Mesothelial cell of epicardium (in vitro differentiated cells): ENCODE measurements at places on chromosomes 6 and 20.

GRCh38 chr20:47118206-47118605 lies 223.6 kb downstream of the EYA2 start:
- DNase-seq: no peak

DNA sequence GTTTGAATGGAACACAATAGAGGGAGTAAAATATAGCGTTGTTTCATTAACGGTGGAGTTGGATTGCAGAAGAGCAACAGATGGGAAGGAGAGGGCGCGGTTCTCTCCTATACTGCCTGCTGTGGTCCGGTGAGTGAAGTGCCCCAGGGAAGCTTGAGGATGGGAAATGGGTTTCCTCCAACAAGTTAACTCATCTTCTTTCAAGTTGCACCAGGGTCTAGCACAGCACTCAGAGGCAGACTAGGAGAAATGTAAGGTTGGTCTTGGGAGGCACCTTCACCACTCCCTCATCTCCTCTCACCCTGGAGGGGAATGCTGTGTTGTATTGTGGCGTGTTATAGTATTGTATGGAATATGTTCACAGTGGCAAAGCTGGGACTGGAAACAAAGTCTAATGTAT lies 96.9 kb upstream of the SLC24A3 start:
- no peak for DNase-seq

- DNase-seq: no peak
These were observed 1.1 kb upstream of the PSMB8 start for GRCh38 chr6:32844839-32845383.

DNA sequence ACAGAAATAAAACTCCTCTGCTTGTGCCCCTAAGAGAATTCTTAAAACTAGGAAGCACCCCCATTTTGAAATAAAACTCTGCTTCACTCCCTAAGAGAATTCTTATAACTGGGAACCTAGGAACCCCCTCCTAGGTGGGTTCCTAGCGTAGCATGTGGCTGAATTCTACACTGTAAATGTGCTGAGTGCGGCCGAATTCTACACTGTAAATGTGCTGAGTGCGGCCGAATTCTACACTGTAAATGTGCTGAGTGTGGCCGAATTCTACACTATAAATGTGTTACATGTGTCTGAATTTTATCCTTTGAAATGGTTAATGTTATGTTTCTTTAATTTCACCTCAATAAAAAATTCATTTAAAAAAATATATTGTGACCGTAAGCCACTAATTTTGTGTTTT lies 79.3 kb downstream of the PSMB1 start:
- no peak for DNase-seq

DNA sequence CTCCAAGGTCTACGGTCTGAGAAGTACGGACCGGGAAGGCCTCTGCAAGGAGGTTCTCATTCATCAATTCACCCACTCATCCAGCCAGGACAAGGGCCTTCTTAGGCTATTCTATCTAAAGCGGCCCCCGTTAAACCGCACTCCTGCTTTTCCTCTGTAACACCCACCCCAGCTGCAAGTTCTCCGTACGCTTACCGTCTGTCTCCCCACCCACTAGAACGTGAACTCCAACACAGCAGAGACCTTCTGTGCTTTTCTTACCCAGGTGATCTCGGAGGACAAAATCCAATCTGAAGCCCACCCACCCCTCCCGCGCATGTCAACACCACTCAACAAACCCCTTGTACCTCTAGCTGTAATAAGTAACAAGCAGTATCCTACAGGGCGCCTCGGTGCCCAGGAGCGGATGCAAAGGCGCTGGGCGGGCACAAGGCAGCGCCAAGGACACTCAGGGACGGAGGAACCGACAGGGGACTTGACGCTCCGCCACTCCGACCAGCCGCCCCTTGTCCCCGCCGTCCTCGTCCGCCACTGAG lies 351 bp downstream of the AURKA start:
- no peak for DNase-seq

GRCh38 chr6:40807484-40807883 lies 220.3 kb upstream of the LRFN2 start:
- no peak for DNase-seq

- DNase-seq: no peak
These were observed 108.6 kb upstream of the EYA4 start for GRCh38 chr6:133132466-133132971.

GRCh38 chr20:8540466-8540865 lies 408.4 kb downstream of the PLCB1 start:
- no peak for DNase-seq

GRCh38 chr6:14974792-14975470 lies 270.9 kb upstream of the JARID2 start:
- DNase-seq: no peak

- DNase-seq: no peak
These were observed at the start of gene EPB41L1 for GRCh38 chr20:36154700-36155628. TSS of gene EPB41L1 (plus strand) at chr20:36154740. CDS start at chr20:36173778, 19,038 bp downstream.

DNA sequence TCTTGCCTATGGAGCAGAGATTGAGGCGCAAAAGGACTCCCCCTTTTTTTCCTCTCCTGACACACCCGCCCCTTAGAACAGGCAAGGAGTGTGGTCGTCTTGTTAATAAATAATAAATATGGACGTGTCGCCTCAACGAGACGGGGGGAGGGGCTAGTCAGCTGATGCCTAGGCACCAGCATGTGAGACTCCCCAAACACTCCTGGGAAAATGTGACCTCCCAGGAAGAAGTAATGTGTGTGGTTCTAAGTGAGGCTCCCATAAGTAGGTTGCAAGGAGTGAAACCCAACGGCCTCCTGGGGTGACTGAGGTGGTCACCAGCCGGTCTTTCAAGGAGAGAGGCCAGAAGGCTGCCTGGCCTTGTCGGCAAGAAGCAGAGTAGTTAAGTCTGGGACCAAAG lies 1.1 kb upstream of the FAXC start:
- DNase-seq: no peak

GRCh38 chr6:210778-211374 lies 81.4 kb upstream of the DUSP22 start:
- DNase-seq: no peak

DNA sequence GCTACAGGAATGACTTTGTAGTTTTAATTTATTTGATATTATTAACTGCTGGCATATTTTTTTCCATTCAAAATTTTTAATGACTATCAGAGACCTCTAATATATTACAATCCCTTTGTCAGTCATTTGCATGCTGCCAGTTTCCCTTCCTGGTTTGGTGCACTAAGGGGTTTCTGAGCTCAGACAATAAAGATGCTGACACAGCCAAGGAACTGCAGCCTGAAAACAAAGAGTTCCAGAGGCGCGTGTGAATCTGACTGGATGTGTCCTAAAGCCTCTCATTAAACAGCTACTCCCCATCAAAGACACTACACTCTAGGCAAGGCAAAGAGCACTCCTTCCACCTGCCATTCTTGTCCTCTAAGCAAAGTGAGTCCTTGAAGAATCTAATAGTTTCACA lies 116.8 kb upstream of the DST start:
- DNase-seq: no peak

- no peak for DNase-seq
These were observed 46.3 kb upstream of the FABP7 start for GRCh38 chr6:122733259-122733658.

- DNase-seq: no peak
These were observed 17.7 kb downstream of the OR2A4 start for GRCh38 chr6:131683479-131683878.

DNA sequence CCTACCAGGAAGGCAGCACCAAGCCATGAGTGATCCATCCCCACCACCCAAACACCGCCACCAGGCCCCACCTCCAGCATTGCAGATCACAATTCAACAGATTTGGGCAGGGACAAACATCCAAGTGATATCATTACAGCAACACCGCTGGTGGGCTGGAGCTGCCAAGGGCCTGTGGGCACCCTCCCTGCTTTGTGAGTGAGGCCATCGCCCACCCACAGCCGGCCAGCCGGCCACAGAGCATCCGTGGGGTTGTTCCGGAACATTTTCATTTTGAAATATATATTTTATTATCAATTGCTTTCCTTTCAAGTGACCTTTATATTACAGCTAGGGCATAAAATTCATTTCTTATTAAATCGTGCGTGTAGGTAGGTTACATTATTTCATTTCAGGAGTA lies 286.0 kb upstream of the CDH4 start:
- no peak for DNase-seq

DNA sequence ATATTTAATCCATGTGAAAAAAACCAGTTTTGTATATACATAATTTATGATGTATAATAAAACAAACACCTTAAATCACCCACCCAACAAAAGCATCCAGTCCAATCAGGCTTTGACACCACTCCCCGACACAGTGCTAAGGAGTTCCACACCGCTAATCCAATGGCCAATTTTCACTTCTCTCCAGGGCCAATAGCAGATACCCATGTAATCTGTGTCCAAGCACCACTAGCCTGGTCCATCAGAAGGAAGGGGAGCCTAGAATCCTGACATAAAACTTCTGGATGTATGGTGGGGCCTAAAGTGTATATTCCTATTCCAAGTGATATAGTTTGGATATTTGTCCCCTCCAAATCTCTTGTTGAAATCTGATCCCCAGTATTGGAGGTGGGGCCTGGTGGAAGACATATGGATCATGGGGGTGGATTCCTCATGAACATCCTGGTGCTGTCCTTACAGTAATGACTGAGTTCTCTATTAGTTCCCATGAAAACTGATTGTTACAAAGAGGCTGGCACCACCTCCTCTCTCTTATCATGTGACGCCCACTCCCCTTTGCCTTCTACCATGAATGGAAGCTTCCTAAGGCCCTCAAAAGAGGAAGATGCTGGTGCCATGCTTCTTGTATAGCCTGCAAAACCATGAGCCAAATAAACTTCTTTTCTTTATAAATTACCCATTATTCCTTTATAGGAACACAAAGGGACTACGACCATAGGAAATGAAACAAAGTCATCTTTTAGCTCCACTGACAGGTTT lies 20.8 kb downstream of the RALGAPA2 start:
- DNase-seq: no peak

GRCh38 chr20:44233436-44234016 lies 13.6 kb upstream of the GDAP1L1 start:
- no peak for DNase-seq

DNA sequence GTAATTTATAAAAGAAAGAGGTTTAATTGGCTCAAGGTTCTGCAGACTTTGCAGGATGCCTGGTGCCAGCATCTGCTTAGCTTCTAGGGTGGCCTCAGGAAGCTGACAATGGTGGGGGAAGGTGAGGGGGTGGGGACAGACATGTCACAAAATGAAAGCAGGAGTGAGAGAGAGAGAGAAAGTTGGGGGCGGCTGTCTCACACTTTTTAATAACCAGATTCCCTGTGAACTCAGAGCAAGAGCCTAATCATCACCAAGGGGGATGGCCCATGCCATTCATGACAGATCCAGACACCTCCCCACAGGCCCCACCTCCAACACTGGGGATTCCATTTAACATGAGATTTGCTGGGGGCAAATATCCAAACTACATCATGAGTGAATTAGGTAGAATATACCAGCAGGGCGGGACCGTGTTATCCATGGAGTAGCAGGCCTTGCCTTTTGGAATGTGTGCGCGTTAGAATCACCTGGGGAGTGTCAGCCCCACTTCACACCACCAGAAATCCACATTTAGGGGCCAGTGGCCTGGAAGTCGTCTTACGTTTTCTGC lies 258.8 kb downstream of the CDH4 start:
- DNase-seq: no peak

DNA sequence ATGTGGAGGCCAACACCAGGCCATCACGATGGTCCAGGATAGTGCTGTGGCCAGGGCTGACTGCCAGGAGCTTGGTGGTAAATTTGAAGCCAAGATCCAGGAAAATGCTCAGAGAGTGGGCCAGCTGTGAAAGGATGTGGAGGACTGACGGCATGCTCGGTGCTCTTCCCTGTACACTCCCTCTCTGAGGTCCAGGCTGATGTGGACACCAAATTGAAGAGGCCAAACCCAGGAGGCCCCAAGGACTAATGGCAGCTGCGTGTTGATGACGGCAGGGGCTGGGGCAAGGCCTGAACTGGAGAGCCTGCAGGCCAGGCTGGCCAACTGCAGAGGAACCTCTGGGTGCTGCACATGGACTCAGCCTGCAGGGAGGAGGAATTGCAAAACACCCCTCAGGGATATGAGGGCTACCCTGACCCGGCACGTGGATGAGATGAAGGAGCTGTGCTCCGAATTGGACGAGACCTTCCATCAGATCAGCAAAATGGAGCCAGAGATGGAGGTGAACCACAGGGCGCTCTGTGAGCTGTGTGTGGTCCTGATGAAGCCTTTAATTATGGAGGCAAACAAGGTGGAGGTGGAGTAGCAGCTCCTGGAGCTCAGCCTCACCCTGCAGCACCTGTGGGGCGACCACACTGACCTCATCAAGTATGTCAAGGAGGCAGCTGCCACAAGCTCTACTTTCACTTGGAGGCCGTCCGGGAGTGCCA lies 6.9 kb upstream of the RAET1E start:
- DNase-seq: no peak

GRCh38 chr20:22452442-22453011 lies 131.8 kb downstream of the FOXA2 start:
- DNase-seq: no peak

DNA sequence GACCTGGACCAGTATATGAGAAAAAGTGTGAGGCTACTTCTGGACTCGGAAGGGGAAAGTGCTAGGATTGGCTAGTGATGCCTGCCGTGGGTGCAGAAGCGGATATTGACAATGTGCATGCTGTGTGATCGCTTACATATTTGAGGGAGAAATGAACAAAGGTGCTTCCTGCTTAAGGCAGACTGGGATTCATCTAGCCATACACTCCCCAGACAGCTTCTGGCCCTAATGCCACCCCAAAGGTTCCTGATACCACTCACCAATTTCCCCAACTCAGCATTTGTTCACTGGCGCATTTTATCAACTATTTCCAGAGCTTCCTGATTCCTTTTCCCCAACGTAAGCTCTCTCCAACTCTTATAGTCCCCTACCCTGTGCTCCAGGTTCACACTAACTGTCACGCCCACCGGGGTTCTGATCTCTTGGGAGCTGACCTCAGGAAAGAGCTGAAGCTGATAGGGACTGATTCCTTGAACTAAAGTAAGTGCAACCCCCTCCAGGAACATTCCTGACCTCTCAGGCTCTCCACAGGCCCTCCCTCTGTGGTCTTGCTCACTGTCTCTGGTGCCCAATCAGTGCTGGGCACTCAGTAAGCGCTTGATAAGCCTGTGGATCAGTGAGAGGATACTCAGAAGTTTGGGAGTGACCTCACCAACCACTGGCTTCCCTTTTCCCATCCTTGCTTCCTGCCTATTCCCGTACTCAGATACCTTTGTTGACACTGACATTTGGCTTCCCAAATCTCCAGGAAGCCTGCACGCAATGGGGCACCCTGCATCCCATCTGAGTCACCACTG lies 73.3 kb downstream of the MRPL14 start:
- no peak for DNase-seq
